ENCODE measurements at places on chromosomes 3 and 15.

DNA sequence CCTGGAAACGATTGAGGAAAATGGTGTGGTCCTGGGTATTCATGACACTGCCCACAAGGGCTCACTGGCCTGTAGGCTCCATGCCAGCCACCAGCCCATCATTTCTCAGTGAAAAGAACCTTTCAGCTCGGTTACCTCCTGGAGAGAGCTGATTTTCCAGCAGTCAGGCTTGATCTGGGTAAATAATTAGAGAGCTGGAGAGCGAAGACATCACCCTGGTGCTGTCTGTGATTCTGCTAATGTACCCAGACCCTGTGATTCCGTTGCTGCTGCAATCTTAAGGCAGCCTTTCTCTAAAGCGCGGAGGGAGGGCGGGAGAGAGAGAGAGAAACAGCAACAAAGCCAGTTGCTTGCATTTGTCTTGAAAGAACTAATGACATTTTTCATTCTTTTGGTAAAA, 221.9 kb upstream of the TOPAZ1 start:
- no peak for DNase-seq

DNA sequence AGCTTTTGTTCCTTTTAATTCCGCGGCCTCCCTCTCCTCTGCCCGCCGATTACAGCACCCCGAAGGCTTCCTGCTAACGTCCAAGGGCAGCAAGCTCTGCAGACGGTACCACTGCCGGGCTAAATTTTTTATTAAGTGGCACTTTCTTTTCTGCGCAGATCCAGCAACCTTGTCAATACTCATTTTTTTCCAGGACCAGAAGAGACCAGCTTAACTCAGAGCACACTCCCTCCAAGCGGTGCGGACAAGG, 542 bp upstream of the MEIS2 start:
- peak; percentile 55 for DNase-seq

DNA sequence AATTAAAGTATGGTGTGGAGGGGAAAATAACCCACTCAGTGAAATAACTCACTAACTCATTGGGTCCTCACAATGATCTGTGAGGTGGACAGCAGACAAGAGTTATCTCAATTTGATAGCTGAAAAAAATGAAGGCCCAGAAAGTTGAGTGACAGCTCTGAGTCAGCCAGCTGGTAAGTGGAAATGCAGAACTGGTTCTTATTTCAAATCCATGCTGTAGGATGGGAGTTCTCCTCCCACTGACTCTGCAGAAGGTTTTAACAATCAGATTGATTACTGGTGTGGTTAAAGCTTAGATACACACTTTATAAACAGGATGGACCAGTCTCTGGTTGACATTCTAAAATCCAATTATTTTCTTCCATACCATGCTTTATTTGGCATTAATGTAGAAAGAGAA, 87.0 kb upstream of the LMOD3 start:
- DNase-seq, result no peak

- DNase-seq, result no peak
Measured at GRCh38 chr3:45057557-45057956, 31.5 kb downstream of the CLEC3B start.

DNA sequence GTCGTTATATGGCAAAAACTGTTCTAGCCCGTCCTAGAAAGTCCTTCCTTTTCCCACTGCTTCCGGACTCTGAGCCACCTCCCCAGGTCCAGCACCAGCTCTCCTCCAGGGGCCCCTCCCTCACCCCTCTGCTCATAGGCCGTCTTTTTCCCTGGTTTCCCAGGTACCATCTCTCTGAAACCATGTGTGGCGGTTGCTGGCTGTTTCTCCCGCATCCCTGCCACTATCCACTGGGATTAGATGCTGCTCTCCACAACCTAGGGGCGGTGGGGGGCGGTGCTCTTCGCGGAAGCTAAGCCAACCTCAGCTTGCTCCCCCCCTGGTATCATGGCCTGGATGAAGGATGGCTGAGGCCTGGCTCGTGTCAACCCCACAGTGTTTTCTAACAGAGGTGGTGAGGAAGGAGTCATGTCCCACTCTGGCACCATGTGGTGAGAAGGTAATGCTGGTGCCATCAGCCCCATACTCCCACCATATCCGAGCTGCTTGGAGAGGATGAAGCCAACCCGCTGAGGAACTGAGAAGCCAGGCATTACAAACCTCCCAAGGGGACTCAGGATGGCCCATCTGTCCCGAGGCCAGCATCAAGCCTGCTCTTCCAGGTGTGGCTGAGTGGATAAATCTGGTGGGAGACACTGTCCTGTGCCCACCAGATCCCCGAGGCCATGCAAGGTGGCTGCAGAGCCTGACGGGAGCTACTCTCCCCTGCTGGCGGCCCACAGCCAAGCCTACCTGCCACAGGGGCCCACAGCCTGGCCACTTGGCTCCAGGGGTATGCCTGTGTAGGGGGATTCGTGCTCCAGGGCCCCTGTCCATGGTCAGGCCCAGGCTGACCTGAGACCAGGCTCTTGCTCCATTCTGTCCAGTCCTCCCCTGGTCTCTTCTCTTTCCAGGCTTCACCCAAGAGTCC, 27.9 kb upstream of the SLC41A3 start:
- no peak for DNase-seq

DNA sequence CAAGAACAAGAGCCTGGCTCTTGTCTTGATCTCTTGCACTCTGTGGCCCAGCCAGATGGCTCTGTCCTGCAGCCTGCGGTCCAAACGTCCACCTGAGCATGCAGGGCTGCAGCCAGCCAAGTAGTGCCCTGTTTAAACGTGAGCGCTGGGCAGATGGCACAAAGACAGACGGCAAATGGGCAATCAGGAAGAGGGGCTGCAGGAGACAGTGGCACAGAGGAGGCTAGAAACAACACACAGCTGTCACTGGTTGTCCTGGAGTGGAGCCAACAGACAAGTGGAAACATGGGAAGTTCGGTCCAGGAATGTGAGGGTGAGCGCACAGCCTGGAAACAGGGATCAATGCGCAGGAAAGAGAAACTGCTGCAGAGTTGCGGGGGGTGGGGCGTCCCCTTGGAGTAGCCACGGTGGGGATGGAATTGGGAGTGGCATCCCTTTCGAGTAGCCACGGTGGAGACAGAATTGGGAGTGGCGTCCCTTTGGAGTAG, 10.7 kb upstream of the ZXDC start:
- DNase-seq, result no peak

DNA sequence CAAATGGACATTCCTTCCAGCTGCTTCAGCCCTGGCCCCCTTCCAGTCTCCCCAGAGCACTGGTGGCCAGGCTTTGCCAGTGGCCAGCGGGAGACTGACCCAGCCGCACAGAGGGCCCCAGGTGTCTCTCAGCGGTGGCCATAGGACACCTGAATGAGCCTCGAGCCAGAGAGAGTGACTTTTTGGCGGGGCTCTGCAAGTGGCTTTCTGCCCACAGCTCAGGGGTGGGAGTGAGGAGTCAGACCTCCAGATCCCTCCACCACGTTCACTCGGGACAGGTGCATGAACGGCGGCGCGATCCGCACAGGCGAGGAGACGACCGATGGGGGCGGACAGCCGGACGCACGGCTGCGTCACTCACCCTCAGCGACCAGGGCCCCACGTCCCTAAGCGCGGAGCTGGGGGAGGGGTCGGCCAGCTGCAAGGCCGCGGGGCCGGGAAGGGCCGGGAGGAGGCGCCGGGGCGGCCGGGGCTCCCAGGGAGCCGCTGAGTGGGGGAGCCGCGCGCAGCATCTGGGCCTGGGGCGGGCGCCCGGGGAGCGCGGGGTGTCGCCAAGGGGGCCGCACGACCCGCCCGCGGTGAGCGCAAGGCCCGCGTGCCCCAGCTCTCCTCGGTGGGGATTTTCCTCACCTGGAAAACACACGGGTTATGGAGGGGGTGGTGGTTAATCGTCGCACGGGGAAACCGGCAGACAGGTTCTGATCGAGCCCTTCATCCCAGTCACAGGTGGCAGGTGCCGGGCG, 57.1 kb downstream of the BDH1 start:
- DNase-seq, result no peak

DNA sequence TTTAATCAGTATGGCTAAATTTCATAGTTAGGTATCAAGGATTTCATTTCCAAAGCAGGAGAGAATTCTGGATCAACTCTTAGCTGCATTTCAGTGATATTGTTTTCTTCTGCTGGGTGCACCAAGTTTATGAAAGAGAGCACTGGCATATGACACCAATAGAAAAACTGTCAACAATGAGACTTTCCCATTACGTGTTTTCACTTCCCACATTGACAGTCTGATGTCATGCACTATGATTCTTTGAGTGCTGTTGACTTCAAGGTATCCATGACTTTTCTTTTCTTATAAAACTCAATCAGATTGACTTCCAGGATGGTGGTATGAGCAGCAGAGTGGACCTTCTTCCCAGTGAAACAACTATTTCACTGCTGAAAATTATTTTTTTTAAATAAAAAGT, 476.1 kb downstream of the EDEM1 start:
- no peak for DNase-seq

- DNase-seq, result no peak
Measured at GRCh38 chr3:24149032-24149431, 203.9 kb downstream of the NR1D2 start.

DNA sequence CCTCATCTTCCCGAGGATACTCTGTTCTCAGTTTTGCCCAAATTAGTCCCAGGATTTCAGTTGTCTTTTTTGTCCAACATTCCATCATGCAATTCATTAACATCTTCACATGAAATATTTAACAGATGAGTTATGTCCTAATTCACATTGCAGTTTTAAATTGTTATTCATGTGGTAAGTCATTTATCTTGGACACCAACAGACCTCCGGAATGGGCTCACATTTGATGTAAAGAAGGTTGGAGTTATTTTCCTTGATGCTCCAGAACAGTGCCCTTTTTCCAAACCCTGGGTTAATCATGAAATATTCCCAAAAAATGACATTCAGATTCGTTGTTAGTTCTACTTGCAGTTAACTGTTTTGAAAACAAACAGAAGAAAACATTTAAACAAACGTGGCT, 32.8 kb upstream of the LRTM1 start:
- no peak for DNase-seq

- no peak for DNase-seq
Measured at GRCh38 chr3:194562986-194563385, 70.2 kb downstream of the TMEM44 start.

DNA sequence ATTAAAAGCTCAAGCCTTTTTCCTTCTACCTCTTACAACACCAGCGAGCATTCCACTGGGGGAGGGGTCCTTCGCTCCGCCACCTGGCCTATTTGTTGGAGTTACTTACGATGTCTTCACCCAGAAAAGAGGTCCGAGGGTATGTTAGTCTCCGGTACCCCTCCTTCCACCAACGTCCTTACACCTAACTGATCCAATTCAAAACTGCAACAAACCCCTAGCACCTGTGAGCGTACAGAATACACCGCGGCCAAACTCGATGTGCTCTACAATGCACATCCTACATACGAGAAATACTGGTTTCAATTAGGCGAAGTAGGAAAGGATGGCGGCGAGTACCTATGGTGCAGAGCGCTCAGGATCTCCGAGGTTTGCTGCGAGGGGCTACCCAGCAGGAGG, 944 bp downstream of the SLITRK3 start:
- DNase-seq, result no peak

DNA sequence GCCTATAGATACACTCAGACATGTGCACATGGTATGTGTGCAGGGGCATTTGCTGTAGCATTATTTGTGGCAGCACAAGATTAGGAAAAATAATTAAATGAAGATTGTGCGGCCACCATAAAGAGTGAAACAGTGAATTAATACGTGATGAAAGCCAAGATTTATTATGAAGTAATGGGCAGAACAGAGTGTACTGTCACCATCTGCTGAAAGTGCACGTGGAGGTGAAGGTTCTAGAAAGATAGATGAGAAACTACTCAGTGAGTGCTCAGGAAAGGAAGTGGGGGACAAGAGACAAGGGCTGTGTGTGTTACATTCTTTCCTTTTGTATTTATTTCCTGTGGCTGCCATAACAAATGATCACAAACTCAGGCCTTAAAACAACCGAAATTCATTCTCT, 246.1 kb upstream of the ATP10A start:
- DNase-seq, result no peak

DNA sequence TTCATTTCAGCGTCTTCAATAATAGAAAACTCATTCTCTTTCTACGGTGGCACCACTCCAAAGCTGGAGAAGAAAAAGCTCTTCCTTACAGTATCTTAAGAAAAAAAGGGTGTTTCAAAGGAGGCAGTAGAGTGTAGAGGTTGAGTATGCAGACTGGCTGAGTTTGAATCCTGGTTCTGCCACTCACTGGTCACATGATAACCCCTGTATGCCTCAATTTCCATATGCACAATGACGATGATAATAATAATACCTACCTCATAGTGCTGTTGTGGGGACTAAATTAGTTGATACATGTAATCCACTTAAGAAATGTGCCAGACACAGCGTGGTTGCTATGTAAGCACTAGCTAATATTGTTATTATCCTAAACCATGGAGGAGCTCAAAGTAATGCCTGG, 4.5 kb downstream of the ANP32A start:
- DNase-seq, result no peak

DNA sequence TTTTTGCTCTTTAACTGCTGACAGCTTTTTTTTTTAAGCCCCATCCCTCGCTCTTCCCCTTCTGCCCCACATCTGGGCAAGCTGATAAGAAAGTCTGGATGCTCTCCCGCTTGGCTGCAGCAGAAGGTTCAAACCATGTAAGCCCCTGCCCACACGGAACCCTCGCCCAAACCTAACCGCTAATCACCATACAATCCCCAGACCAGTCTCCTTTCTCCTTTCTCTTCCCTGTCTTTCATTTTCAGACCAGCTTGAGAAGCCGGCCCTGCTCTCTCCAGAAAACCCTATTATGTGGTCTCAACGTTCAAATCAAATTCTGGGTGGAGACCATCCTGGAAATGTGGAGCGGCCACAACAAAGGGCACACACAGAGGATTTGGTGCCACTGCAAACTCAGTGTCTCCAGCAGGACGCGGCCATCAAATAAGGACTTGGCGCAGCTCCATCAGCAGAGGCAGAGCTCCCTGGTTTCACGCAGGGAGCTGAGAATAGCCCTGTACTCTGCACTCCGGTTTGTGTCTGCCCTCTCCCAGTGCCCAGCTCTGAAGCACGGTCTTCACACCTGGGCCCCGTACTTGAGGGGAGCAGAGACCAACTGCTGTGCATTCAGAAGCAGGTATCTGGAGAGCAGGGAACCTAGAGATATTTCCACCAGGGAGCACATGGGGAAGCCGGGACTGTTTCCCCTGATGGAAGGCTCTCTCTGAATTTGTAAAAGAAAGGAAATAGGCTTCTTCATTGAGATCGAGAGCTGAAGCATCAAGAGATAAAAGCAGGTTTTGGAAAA, 92.6 kb downstream of the XXYLT1 start:
- DNase-seq, result no peak
